ENCODE measurements at places on chromosomes 4 and X. TPM values are rescaled to one million over a fixed set of nuclear protein-coding genes. Genes with fewer than 3 reads are reported as not detected.

- H3K4me3 ChIP-seq: no peak overlapping the region
- peaks cover 18% of the 10 kb centered on the region for H3K27me3 ChIP-seq
- no peaks in the 10 kb centered on the region for H3K4me1 ChIP-seq
- no peaks in the 10 kb centered on the region for H3K36me3 ChIP-seq
These were observed 689 bp upstream of the DCHS2 start for GRCh38 chr4:154492288-154492687.

DNA sequence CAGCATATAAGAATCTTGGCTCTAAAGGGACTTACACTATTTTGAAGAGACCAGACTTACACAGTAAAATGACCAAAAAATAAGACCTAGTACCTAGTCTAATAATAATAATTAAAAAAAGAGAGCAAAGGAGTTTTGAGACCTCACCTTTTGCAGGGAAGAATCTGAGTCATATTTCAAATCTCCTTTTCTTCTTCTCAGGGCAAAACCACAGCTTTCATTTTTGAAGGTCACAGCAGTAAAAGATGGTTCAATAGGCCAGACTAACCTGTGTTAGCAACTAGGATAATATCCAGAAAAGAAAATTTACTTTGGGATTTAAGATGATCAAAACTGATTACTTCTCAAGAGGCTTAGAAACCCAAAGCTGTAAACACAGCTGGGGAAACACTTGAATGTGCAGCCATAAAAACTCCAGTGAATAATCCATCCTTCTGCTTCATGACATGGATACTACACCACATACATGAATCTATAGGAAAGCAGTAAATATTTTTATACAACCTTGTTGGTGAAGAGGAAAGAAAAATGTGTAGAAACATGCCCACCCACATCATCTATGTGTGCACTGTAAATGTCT is 25.9 kb upstream of the LNX1 start:
- H3K36me3 ChIP-seq: no peaks in the 10 kb centered on the region
- no peaks in the 10 kb centered on the region for H3K4me1 ChIP-seq
- no peak overlapping the region for H3K4me3 ChIP-seq
- no peak overlapping the region for H3K27ac ChIP-seq

Gene MAGEA9B
- total RNA-seq: not detected

- peaks cover 55% of the 10 kb centered on the region for H3K4me1 ChIP-seq
- peak overlapping the region; percentile 6 for H3K4me3 ChIP-seq
These were observed 123.8 kb downstream of the LUZP4 start for GRCh38 chrX:115413246-115413878.

DNA sequence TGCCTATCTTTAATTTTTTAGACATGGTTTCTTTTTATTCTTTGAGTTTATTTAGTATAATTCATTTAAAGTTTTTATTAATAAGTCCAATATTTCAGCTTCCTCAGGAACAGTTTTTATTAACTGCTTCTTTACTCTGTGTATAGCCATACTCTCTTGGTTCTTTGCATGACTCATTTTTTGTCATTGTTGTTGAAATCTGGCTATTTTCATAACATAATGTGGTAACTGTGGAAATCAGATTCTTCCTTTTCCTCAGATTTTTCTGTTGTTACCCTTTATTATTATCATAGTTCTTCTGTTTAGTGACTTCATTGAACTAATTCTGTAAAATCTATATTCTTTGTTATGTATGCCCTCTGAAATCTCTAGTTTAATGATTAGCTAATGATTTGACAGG is 124.9 kb upstream of the CYSLTR1 start:
- no peak for DNase-seq
- H3K4me3 ChIP-seq: no peak overlapping the region
- no peaks in the 10 kb centered on the region for H3K36me3 ChIP-seq
- H3K27me3 ChIP-seq: no peaks in the 10 kb centered on the region
- no peaks in the 10 kb centered on the region for H3K4me1 ChIP-seq

Gene PHOX2B
- total RNA-seq: not detected

Gene TKTL2
- not detected for total RNA-seq

- no peak overlapping the region for H3K27ac ChIP-seq
- H3K4me3 ChIP-seq: no peak overlapping the region
- no peaks in the 10 kb centered on the region for H3K36me3 ChIP-seq
- peak; percentile 44 for DNase-seq
- no peaks in the 10 kb centered on the region for H3K27me3 ChIP-seq
These were observed 174.1 kb downstream of the RBMX2 start for GRCh38 chrX:130575831-130576389.

DNA sequence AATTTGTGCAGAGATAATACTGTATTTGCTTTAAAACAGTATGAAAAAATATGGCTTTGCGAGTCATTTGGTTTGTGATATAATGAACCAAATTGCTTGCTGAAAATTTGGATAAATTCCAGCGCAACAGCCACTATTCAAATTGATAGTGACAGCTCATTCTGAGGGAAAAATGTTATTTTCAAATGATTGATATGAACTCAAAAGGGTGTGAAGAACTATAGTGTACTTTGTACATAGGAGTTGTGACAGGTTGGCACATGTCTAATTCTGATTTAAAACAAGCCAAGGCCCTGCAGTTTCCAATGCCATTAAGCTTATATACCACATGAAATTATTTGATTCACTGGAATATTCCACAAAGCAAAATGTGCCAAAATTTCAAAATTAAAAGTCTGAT is 1628.9 kb upstream of the AGA start:
- no peaks in the 10 kb centered on the region for H3K27me3 ChIP-seq
- H3K4me1 ChIP-seq: no peaks in the 10 kb centered on the region
- DNase-seq: no peak
- no peak overlapping the region for H3K4me3 ChIP-seq
- no peaks in the 10 kb centered on the region for H3K36me3 ChIP-seq
- H3K27ac ChIP-seq: no peak overlapping the region

Gene FAT4
- 37.1 TPM for total RNA-seq

GRCh38 chrX:145393702-145394235 is 146.5 kb downstream of the SPANXN1 start:
- no peak for DNase-seq
- no peaks in the 10 kb centered on the region for H3K4me1 ChIP-seq
- no peak overlapping the region for H3K27ac ChIP-seq
- no peaks in the 10 kb centered on the region for H3K36me3 ChIP-seq
- no peaks in the 10 kb centered on the region for H3K27me3 ChIP-seq

DNA sequence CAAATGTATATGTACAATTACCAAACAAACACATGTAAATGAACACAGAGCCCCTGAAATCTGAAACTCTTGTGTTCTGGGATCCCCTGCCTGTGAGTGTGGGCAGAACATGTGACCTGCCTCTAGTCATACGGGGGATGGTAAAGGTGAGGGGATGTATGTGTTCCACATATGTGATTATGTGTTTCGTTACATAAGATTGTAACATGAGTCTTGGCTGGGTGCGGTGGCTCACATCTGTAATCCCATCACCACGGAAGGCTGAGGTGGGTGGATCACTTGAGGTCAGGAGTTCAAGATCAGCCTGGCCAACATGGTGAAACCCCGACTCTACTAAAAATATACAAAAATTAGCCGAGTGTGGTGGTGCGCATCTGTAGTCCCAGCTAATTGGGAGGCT is 37.1 kb upstream of the SLC2A9 start:
- H3K4me1 ChIP-seq: no peaks in the 10 kb centered on the region
- H3K4me3 ChIP-seq: no peak overlapping the region
- no peak overlapping the region for H3K27ac ChIP-seq
- DNase-seq: no peak
- H3K27me3 ChIP-seq: no peaks in the 10 kb centered on the region

GRCh38 chr4:38618505-38618904 is 45.5 kb upstream of the KLF3 start:
- no peaks in the 10 kb centered on the region for H3K4me1 ChIP-seq
- no peaks in the 10 kb centered on the region for H3K27me3 ChIP-seq
- DNase-seq: no peak
- H3K36me3 ChIP-seq: no peaks in the 10 kb centered on the region

- H3K36me3 ChIP-seq: no peaks in the 10 kb centered on the region
- DNase-seq: no peak
- H3K27me3 ChIP-seq: no peaks in the 10 kb centered on the region
- H3K4me3 ChIP-seq: no peak overlapping the region
- H3K4me1 ChIP-seq: no peaks in the 10 kb centered on the region
These were observed 316.8 kb upstream of the ZCCHC13 start for GRCh38 chrX:73987166-73987565.

DNA sequence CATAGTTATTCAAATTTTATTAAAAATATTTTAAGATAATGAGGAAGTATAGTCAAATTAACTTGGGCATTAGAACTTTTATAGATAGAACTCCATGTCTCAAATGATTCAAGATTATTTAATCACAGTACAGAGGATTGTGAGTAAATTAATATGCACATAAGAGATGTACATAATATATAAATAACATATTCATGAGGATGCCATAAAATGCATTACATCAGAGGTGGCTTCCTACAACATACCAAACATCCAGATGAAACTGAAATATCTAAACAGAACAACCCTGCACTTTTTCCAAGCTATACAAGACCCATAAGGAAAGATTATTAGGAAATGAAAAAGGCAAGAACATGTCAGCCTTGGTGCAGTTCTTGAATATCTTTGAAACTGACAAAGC is 91.3 kb upstream of the NAP1L5 start:
- no peak for DNase-seq
- no peak overlapping the region for H3K4me3 ChIP-seq
- no peaks in the 10 kb centered on the region for H3K36me3 ChIP-seq
- H3K27ac ChIP-seq: no peak overlapping the region
- peaks cover 14% of the 10 kb centered on the region for H3K4me1 ChIP-seq
- no peaks in the 10 kb centered on the region for H3K27me3 ChIP-seq

GRCh38 chrX:124289443-124289842 is 43.0 kb upstream of the TEX13D start:
- H3K27ac ChIP-seq: no peak overlapping the region
- no peaks in the 10 kb centered on the region for H3K36me3 ChIP-seq
- no peak for DNase-seq
- H3K4me3 ChIP-seq: no peak overlapping the region
- no peaks in the 10 kb centered on the region for H3K4me1 ChIP-seq

GRCh38 chr4:124936427-124936826 is 223.9 kb upstream of the ANKRD50 start:
- H3K4me1 ChIP-seq: peaks cover 31% of the 10 kb centered on the region
- no peaks in the 10 kb centered on the region for H3K36me3 ChIP-seq
- H3K27ac ChIP-seq: no peak overlapping the region
- no peak for DNase-seq

- H3K27me3 ChIP-seq: no peaks in the 10 kb centered on the region
- peak; percentile 39 for DNase-seq
- no peaks in the 10 kb centered on the region for H3K4me1 ChIP-seq
- H3K4me3 ChIP-seq: peak overlapping the region; percentile 70
- H3K27ac ChIP-seq: peak overlapping the region; percentile 92
These were observed 565 bp upstream of the ZNF41 start for GRCh38 chrX:47483306-47484268.

DNA sequence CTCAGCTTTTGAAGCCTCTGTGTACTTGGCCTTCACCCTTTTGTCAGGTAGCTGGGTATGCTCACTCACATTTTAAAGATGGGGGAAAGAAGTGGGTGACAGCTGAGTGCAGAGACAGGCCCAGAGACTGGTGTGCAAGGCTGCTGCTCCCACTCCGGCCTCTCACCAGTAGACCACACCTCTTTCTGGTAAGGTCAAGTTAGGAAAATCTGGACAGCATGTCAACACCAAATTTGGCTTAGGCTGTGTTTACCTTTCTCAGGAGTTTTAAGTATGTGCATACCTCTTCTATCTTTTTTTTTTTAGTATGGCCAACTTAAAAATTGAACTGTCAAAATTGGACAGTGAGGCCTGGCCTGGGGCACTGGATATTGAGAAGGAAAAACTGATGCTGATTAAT is 66.6 kb downstream of the CLDN22 start:
- H3K27me3 ChIP-seq: no peaks in the 10 kb centered on the region
- H3K4me3 ChIP-seq: no peak overlapping the region
- no peak for DNase-seq
- 0 out of 2 replicates have a peak, but pooled peaks cover 3% of the 10 kb centered on the region for H3K4me1 ChIP-seq
- no peak overlapping the region for H3K27ac ChIP-seq

Gene PNMA6A
- not detected for total RNA-seq

- no peak overlapping the region for H3K27ac ChIP-seq
- no peaks in the 10 kb centered on the region for H3K36me3 ChIP-seq
- H3K4me1 ChIP-seq: no peaks in the 10 kb centered on the region
- no peak overlapping the region for H3K4me3 ChIP-seq
- H3K27me3 ChIP-seq: no peaks in the 10 kb centered on the region
These were observed 9.6 kb downstream of the LRPAP1 start for GRCh38 chr4:3522651-3523050.

GRCh38 chr4:112550728-112551127 is 34.7 kb upstream of the NEUROG2 start:
- peaks cover 3% of the 10 kb centered on the region for H3K36me3 ChIP-seq
- H3K4me3 ChIP-seq: no peak overlapping the region
- H3K27ac ChIP-seq: no peak overlapping the region
- H3K4me1 ChIP-seq: peaks cover 5% of the 10 kb centered on the region

GRCh38 chrX:132407691-132408090 is 81.1 kb downstream of the MBNL3 start:
- DNase-seq: no peak
- H3K27ac ChIP-seq: no peak overlapping the region
- H3K36me3 ChIP-seq: no peaks in the 10 kb centered on the region
- H3K27me3 ChIP-seq: no peaks in the 10 kb centered on the region

All from SJSA1 (cell line).